ENCODE measurements at places on chromosomes 1 and 21.
A peak's percentile ranks its signal among the peaks of the same experiment; 100 is the strongest.

DNA sequence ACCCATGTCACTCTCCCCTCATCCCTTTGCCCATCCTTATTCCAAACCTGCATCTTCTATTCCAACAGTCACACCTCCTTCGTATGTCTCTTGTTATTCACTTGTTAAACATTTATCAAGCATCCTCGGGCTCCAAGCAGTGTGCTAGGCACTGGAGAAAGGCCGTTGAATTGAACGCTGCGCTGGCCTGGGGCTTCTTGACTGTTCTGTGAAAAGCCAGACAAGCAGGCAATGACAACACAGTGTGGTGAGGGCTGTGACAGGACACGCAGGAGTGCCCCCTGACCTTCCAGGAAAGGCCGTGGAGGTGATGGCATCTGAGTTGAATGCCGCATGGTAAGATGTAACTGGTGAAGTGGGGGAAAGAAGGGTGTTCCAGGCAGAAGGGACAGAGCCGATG lies 19.2 kb downstream of the ETV3 start:
- DNase-seq = no peak

DNA sequence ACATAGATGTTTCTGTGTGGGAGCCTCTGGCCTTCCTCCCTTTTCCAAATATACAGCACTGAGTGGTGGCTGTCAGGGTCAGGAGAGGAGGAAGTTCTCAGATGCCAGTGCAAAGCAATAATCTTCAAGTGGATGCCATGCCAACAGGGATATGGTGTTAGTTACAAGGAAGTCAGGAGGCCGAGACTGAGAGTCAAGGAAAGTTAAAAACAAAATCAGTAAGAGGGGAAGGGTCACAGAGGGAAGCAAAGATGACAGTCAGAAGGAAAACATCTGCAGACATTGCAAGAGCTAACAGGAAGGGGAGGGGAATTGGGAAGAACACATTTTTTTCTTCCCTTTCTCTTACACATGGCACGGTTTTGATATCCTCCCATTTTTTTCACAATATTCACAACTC lies 691.4 kb downstream of the ADGRL2 start:
- no peak for DNase-seq

- no peak for DNase-seq
These were observed 110.8 kb downstream of the PSMG1 start for GRCh38 chr21:39072468-39072867.

- DNase-seq = peak; percentile 4
These were observed 135.8 kb downstream of the VAV3 start for GRCh38 chr1:107829036-107829770.

DNA sequence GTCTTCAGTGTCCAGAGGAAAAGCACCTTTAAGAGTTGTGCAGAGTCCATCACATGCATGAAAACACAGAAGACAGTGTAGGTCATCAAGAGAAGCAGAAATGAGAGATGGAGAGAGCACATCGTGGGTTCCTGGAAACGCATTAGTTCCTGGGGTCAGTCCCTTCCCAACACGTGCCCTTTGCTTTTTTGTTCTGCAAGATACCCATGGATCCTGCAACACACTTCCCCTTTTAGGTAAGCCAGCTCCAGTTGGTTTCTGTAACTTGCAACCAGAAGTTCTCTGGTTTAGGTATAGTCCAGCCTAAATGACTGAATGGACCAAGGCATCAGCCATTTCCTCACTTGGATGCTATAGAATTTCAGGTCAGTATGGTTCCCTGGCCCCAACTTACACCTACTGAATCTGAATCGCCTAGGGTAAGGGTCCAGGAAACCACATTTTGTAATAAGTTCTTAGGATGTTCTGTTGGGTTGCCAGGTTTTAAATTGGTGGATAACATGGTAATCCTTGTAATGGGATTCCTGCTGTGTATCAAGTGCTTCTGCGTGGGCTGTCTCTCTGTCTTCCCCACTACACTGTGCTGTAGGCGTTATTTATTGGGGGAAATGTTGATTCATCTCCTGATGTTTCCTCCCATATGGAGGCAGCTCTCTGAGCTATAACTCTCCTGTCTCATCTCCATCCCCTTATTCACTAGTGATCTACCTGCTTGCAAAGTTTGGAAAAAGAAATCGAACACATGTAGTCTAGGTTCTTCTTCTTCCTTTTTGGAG lies 230.6 kb downstream of the TNR start:
- DNase-seq = no peak
